T-helper 2 cell treated with Interferon-gamma antibody and Interleukin-4, amounts not matched to agents 5 μg/mL and 100 μg/mL, for 36 hours (primary cell): ENCODE measurements at places on chromosomes 4 and X.
A peak's percentile ranks its signal among the peaks of the same experiment; 100 is the strongest.

GRCh38 chr4:73711989-73712388 is 28.4 kb upstream of the CXCL8 start:
- DNase-seq = no peak

DNA sequence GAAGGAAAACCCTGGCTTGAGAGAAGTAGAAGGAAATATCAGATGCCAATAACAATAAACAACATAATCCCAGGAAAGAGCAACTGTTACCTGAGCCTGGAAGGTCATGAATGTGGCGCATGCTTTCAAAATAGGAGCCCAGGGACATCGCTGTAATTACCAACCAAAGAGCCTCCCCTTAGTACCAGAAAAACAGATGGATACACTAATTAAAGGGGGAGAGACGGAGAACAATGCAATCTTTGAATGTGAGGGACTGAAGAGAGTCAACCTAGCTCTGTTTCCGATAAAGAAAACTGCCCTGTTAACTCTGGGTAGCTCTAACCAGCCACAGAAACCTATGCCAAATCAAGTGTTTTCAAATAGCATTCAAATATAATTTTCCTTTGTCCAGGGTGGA is 161.4 kb downstream of the ENOX2 start:
- DNase-seq = no peak

DNA sequence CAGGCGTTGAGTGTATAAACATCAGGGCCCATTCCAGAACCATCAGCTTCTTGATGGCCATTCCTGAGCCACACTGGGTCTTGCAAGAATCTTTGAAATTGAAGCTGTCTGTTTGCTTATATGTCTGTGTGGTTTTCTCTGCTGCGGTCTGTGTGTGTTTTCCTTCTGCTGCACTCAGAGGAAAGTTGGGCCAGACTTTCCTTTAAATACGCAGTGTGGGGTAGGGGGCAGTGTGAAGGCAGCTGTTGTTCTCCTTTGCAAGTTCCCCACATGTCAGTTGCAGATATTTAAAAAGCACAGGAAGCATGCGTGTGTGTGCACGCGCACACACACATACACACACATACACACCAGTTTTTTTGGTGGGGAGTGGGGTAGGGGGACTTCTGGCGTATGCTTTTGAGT is 32.1 kb downstream of the CCKAR start:
- no peak for DNase-seq

DNA sequence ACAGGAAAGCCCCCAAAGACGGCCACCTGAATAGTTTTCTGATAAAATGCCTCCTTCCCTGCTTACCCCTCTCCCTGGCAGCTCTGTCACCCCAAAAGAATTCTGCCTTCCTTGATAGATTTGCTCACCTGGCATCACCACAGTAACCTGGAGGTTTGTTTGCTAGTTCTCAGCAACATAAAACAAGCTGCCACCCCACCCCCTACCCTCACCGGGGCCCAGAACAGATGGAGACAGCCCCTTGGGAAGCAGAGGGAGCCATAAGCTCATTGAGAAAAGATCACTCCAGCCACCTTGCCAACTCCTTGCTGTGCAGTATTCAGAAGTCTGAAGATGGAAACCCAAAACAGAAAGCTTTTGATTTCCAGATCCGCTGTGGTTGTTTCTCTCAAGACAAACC is 108.6 kb downstream of the DHX15 start:
- DNase-seq = no peak

GRCh38 chr4:168569066-168569930 is 72.4 kb downstream of the PALLD start:
- DNase-seq = no peak

DNA sequence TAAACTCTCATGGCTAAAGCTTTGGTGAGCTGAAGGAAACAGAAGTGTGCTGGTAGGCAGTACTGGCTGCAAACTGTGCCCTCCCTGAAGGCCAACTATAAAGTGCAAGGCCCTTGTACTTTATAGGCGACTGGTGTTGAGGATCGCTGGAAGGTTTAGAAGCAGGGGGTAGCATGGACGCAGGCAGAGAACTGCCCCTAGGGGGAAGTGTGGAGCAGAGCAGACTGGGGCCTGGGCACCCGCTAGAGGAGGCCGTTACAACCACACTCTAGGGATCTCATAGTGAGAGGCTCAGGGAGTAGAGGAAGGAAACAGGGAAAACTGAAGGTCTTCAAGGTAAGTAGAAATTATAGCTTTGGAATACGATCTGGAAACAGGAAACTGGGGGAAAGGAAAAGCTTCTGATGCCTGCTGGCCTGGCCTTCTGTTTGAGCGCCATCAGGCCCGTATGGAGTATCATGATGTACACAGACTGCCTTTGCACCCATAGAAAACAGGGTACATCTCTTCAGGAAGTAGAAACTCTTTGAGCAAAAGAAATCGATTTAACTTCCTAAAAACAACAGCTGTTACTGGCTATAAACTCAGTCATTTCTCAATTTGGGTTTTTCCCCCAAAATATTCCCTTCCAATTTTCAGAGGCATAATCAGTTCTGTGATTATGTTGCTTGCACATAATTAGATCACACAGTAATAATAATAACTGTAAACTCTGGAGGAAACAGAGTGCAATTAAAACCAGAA is 23.9 kb upstream of the TMSB4X start:
- DNase-seq = peak; percentile 68

DNA sequence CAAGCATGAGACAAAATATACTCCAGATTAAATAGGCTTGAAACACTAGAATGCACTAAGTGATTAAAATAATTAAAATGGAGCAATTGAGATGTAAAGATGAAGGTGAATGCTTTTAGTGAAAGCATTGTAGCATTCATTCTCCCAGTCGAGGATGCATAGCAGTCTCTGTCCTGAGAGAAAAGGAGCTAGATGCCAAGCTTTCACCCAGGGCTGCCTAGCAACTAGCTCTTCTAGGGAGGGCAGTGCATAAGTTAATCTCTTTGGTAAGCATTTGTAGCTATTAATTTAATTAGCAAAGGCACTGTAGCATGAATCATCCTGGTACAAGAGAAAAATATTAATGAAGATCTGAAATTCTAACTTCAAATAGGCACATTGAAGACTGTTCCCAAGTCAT is 1014.8 kb downstream of the C4orf33 start:
- DNase-seq = no peak

GRCh38 chr4:159765382-159765781 is 662.5 kb downstream of the RAPGEF2 start:
- DNase-seq = no peak

GRCh38 chr4:147735413-147736301 is 3.8 kb downstream of the ARHGAP10 start:
- no peak for DNase-seq

- no peak for DNase-seq
Observed at GRCh38 chr4:157550028-157550427, 329.5 kb downstream of the GRIA2 start.

- no peak for DNase-seq
Observed at GRCh38 chr4:113694008-113694407, 67.5 kb downstream of the CAMK2D start.

DNA sequence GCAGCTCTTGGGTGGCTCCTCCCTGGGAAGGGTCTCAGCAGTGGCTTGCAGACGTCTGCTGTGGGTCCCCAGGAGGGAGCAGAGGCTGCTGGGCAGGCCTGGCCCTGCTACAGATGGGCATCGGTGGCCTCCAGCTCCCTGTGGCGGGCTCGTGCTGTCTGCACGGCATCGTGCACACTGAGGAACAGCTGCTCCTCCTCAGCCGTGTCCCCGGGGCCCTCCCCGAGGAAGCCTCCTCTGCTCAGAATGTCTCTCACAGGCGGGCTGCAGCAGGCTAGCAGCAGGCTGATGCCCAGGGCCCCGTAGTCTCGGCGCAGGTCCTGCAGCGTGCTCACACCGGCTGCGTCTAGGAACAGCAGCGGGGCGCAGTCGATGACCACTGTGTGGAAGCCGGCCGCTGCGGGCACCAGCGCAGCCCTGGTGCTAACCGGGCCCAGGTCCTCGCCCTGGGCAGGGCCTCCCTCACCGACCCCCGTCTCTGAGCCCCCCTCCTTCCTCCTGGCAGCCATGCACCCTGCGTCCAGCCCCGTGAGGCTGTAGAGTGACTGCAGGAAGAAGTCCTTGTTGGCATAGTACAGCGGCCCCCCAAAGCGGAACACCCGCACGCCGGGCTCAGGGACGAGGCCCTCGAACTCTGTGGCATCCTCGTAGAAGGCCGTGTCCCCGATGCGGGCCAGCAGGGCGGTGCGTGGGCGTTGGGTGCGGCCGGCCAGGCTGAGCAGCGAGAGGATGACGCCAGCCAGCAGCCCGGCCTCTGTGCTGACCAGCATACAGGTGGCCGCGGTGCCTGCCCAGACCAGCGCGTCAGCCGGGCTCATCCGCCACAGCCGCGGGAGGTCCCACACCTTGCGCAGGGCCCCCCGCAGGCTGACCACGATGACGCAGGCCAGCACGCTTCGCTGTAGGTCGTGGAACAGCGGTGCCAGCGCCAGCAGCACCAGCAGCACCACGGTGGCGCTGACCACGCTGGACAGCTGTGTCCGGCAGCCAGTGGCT is 2.2 kb downstream of the IDUA start:
- DNase-seq = no peak

GRCh38 chrX:142052238-142052637 is 148.5 kb downstream of the MAGEC1 start:
- DNase-seq = no peak

- DNase-seq = no peak
Observed at GRCh38 chrX:108558217-108558616, 118.6 kb downstream of the COL4A5 start.
